Bone marrow (tissue), 2 donors: ENCODE measurements at places on chromosomes 2 and 18.

DNA sequence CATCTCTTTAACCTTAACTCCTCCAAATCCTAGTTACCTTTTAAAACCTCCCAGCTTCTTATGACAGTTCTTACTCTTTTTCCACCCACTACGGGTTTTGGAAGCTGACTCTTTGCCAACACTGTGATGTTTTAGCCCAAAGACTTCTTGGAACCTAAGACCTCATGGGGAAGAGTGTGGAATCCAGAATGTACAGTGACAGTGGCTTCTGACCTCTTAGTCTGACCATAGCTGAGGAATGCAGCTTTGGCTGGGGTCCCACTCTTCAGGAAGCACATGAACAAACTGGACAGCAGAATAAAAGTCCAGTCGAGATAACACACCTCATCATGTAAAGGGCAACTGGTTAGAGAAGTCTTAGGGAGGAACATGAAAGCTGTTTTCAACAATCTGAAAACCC is 161.1 kb upstream of the PKDCC start:
- no peak for DNase-seq

DNA sequence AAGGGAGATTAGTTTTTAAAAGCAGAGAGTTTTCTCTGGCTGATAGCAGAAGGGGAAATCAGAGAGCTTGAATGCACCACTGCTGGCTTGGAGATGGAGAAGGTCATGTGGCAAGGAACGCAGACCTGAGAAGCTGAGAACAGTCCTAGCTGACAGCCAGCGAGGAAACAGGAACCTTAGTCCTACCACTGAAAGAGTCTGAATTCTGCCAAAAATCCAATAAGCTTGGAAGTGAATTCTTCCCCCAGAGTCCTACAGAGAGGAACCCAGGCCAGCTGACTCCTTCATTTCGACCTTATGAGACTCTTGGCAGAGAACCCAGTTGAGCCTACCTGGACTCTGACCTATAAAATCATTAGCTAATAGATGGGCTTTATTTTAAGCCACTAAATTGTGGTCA is 371.9 kb upstream of the TNP1 start:
- DNase-seq: no peak

DNA sequence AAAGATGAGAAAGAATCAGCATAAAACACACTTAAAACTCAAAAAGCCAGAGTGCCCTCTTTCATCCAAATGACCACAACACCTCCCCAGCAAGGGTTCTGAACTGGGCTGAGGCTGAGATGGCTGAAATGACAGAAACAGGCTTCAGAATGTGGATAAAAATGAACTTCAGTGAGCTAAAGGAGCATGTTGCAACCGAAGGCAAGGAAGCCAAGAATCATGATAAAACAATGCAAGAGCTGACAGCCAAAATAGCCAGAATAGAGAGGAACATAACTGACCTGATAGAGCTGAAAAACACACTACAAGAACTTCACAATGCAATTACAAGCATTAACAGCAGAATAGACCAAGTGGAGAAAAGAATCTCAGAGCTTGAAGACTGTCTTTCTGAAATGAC is 12.2 kb upstream of the PSMA8 start:
- no peak for DNase-seq

DNA sequence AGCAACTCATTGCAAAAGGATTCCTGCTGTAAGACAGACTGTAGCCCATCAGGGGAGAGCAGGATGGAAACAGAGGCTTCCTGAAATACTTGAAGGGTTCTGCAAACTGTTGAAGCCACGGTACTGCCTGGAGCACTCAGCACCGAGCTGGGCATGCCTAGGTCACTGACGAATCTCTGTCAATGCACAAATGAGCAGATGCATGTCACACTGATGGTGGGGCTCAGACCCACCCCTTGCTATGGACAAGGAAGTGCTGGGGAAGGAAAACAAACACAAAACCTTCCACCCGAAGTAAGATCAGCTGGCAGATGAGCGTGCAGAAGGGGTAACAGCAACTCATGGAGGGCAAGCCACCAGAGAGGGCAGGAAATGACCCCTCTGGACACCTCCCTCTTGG is 136.7 kb downstream of the BCL2 start:
- no peak for DNase-seq

- no peak for DNase-seq
Measured at GRCh38 chr2:107025869-107026380, 140.0 kb upstream of the ST6GAL2 start.

DNA sequence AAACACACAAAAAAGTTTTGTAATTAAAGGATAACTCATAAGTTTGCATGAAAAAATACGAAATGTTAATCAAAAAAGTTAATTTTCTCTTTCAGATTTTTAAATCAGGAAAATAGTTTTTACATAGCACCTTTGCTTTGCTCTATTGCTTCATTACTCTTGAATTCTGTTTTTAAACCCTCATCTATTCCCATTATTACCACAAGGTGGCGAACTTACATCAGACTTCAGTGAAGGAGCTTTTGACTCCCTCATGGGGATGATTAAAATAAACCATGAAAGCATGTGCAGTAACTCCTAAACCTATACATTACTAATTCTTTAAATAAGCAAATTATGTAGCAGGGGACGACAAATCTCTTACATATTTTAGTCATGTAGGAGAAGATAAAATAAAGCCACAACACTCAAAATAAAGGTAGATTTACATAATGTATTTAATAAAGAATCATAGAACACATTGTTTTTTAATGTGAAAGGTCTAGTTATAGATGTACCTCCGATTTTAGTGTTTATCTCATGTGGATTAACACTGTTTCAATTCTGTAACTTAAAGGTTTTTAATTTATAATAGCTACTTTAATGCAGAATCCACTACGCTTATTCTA is 105.2 kb downstream of the NETO1 start:
- DNase-seq: peak; percentile 49

- no peak for DNase-seq
Measured at GRCh38 chr2:200705305-200706041, 106.2 kb upstream of the BZW1 start.

DNA sequence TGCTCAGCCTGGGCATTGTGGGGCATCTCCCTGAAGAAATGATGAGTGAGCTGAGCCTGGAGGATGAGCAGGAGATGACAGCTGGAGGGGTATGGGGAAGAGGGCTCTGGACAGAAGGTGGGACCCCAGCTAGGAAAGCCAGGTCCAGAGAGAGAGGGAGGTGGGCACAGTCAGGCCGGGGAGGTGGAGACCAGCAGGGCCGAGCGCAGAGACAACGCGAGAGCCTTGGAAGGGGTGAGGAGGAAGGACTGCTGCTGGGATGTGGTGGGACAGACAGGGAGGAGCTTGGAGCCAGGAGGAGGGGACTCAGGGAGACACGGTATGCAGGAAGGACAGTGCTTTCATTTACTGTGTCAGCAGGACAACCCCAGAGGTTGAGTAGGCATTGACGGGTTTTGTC is 8.2 kb downstream of the TRPM8 start:
- DNase-seq: no peak

DNA sequence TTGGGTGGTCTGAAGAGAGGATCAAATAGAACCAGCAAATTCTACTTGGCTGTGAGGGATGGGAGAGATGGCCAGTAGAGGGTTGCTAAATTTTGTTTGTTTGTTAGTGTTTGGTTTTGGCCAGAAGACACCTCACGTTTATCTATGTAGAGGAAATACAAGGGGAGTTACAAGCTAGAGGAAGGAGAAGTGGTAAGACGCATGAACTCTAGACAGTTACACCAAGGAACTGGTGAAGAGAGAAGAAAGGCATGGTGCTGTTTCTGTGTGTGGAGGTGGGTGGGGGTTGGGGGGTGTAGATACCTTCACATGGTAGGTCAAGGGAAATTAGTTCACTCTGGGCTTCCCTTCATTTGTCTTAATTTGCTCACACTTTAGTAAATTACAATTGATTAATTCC is 25.6 kb downstream of the RASGRP3 start:
- no peak for DNase-seq

GRCh38 chr2:119753041-119753929 is 6.4 kb upstream of the PTPN4 start:
- DNase-seq: peak; percentile 42

GRCh38 chr2:217588266-217588665 is 414.5 kb downstream of the TNS1 start:
- DNase-seq: no peak

DNA sequence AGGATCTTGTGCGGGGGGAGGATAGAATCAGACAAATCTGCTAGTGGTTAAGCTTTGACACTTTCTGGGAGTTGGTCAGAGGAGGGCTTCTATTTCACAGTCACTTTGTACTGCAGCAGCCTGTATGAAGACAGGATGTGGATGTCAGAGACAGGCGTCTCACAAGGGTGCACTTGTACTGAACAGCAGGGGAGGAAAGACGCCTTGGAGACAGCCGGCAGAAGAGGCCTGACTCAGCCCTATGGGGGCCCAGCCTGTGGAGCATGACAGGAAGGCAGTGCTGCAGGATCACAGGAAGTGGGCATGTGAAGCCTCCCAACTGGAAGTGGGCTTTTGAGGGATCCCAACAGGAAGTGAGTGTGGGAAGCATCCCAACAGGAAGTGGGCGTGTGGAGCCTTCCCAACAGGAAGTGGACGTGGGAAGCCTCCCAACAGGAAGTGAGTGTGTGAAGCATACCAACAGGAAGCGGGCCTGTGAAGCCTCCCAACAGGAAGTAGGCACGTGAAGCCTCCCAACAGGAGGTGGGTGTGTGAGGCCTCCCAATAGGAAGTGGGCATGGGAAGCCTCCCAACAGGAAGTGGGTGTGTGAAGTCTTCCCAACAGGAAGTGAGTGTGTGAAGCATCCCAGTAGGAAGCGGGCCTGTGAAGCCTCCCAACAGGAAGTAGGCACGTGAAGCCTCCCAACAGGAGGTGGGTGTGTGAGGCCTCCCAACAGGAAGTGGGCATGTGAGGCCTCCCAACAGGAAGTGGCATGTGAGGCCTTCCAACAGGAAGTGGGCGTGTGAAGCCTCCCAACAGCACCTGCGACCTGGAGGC is 212.3 kb downstream of the SNTG2 start:
- no peak for DNase-seq
